ENCODE measurements at places on chromosomes 5 and 9.

- no peak for DNase-seq
These were observed 458.6 kb upstream of the CLINT1 start for GRCh38 chr5:158317507-158317906.

- DNase-seq: no peak
These were observed 66.7 kb downstream of the DOCK2 start for GRCh38 chr5:169703813-169704212.

GRCh38 chr5:8238080-8238479 lies 369.1 kb downstream of the MTRR start:
- DNase-seq: no peak

DNA sequence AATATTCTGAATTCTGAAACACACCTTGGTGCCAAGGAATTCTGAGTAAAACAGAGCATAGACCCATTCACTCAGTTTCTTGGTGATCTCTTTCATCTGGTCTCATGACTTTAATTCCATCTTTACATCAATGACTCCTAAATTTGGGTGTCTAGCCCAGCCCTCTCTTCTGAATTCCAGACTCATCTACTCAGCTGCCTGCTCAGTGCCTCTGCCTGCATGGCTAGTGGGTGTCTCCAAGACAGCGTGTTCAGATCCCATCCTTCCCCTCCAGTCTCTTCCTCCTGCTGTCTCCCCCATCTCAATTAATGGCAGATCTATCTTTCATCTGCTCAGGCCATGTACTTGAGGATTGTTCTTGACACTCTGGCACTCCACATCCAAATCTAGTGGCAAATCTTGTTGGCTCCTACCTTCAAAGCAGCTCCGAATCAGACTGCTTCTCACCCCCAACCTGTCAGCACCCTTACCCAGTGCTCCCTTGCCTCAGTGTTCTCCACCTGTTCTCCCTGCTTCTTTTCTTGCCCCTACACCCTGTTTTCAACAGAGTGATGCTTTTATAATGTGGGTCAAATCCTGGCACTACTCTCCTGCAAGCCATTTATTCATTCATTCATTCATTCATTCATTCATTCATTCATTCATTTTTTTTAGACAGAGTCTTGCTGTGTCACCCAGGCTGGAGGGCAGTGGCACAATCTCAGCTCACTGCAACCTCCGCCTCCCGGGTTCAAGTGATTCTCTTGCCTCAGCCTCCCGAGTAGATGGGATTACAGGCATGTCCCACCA lies 5.3 kb downstream of the CAVIN4 start:
- no peak for DNase-seq

GRCh38 chr5:111563031-111563822 lies 50.9 kb upstream of the STARD4 start:
- no peak for DNase-seq

DNA sequence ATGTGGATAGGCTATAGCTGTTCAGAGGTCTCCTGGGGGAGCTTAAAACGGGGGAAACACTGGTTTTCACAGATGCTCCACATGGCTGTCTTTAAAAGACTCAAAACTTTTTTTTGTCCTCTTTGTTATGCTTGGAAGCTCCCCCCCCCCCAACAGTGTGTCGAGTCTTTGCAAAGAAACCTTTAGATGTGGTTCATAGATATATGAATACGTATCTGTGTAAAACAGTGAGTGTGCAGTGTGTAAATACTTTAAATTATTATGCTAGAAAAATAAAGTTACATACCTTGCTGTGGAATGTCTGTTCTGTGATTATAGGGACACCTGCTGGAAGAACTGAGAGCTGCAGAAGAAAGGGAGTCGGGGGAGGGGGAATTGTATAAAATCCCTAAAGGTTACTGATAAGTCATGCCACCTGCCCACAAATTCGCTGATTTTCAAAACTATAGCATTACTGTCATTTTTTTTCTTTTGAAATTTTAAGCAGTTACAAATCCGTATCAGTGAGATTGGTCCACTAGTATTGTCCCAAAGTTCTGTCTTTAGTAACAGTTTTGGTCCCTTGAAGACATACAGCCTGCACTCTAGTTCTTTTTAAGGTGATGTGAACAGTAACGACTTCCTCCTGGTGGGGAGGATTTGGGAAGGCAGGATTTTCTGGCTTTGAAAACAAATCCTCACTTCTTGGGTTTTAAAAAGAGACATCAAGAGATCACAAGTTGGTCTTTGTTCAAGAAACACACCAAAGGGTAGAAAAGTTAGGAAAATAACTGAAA lies 22.9 kb downstream of the RGMB start:
- no peak for DNase-seq

DNA sequence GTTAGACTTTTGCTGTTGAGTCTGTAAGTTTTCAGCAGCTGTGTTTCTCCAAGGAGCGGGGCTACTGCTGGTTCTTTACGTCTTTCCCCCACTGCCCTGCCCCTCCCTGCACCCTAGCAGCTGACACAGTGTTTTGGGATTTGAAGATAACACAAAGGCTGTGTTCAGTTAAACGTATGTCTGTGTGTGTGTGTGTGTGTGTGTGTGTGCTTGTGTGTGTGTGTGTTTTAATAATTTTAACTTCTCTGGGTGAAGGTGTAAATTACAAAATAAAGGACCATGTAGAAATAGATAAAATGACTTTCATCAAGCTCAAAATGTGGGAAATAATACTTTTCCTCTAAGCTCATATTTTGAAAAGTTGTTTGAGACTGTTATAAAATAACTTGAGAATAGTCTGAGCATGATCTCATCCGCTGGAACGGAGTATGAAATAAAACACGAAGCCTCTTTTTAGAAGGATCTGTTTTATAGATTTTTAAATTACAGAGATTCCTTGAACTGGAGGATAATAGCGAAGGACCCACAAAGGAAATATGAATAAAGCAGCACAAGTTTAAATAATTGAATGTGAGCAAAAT lies 10.9 kb downstream of the ABL1 start:
- DNase-seq: no peak

GRCh38 chr5:6393596-6394194 lies 15.3 kb upstream of the MED10 start:
- DNase-seq: no peak

- DNase-seq: no peak
These were observed 58.9 kb upstream of the COL15A1 start for GRCh38 chr9:98884849-98885248.

DNA sequence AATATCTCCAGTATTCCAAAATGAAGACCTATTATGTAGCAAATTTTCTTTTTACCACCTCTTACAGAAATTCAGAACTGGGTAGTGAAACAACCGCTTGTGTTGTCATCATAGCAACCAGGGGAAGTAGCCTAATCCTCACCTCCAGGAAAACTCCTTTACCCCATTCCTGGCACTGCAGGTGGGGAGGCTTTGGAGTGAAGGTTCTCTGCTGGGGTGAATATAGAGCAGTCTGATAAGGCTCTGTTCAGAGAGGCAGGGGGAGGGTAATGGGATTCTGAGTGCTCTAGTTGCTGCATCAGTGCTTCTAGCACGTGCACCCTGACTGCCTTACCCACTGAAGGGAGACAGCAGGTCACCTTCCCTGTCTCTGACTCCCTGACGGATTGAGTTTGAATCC lies 116.2 kb downstream of the MAN2A1 start:
- DNase-seq: no peak

- no peak for DNase-seq
These were observed 209.4 kb downstream of the DTWD2 start for GRCh38 chr5:118778941-118779340.

GRCh38 chr5:138833726-138834480 lies 41.2 kb downstream of the LRRTM2 start:
- no peak for DNase-seq

DNA sequence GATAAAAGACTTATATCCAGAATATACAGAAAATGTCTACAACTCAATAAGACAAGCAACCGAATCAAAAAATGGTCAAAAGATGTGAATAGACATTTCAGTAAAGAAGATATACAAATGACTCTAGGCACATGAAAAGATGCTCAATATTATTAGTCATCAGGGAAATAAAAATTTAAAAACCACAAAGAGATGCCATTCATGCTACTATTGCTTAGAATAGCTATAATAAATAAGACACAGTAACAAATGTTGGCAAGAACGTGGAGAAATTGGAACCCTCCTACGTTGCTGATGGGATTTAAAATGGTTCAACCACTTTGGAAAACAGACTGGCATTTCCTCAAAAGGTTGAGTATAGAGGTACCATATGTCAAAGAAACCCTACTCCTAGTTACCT lies 39.8 kb downstream of the POLK start:
- DNase-seq: no peak

DNA sequence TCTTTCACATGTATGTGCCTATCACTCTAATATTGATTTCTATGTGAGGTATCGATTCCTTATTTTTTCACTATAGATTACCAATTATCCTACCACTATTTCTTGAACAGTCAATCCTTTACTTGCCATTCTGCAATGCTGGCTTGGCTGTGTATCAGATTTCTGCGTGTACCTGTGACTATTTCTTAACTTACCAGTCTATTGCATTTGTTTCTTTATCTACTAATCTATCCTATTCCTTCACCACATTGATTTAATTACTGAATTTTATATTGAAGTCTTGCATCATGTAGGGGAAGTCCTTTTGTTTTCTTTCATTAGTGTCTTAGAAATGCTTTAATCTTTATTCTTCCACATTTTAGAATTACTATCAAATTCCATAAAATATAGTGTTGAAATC lies 684.8 kb downstream of the LRRC70 start:
- no peak for DNase-seq

GRCh38 chr9:134847752-134848432 lies 32.7 kb upstream of the FCN2 start:
- DNase-seq: no peak

GRCh38 chr9:137454145-137454596 lies 5.0 kb downstream of the NSMF start:
- no peak for DNase-seq

All from NCI-H1105 (cell line).